ENCODE measurements at places on chromosomes 3 and 15. TPM values are rescaled to one million over a fixed set of nuclear protein-coding genes. Genes with fewer than 3 reads are reported as not detected.

The HEMK1 gene
- 47.5 TPM for total RNA-seq

The DET1 gene
- 2.3 TPM for total RNA-seq

The B3GNT5 gene
- total RNA-seq, result 7.1 TPM

The GALNT15 gene
- total RNA-seq, result not detected

The MTHFS gene
- total RNA-seq, result 20.3 TPM

DNA sequence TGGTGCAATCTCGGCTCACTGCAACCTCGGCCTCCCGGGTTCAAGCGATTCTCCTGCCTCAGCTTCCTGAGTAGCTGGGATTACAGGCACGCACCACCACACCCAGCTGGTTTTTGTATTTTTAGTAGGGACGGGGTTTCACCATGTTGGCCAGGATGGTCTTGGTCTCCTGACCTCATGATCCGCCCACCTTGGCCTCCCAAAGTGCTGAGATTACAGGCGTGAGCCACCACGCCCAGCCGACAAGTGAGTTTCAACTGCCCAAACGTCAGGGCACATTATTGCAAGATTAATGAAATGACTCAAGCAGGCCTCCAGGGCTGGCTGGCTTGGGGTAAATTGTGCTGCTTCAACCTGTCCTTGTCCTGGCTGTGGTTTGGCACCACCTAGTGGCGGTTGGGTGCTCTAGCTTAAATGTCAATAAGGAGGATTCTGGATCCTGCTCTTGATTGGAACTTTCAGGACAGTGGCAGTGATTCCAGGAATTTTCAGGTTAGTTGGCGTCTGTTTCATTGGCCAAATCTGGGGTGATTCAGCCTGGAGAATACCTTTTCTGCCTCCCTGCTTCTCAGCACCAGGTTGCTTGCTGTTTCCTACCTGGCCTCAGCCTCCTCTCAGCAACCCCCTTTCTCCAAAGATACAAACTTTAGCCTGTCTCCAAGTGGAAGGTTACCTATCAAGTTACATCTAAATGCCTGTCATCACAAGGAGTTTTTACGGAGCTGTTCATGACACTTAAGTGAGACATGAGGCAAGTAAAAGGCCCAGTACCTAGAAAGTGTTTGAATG, 32.4 kb upstream of the SACM1L start:
- no peaks in the 10 kb centered on the region for H3K36me3 ChIP-seq
- peak; percentile 94 for ATAC-seq
- H3K4me1 ChIP-seq, result peaks cover 15% of the 10 kb centered on the region
- no peak overlapping the region for H3K27ac ChIP-seq

DNA sequence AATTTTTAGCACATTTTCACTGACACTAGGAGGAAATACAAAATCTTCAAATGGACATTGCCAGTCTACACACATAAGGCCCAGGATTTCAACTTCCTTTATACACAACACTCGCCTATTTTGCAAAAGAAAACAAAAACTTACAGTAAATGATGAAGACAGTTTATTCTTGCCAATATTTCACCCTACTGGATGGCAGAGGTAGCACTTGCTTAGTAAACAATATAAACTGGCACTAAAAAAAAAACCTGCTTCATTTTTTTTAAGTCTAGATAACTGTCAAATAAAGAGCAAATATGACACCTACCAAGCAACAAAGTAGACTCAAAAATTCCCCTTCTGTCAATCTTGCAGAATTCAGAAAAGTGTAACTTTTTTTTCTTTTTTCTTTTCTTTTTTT, 204.0 kb downstream of the VPS13C start:
- peaks cover 49% of the 10 kb centered on the region for H3K36me3 ChIP-seq
- no peak overlapping the region for H3K4me3 ChIP-seq
- no peak for ATAC-seq
- no peak overlapping the region for H3K27ac ChIP-seq

DNA sequence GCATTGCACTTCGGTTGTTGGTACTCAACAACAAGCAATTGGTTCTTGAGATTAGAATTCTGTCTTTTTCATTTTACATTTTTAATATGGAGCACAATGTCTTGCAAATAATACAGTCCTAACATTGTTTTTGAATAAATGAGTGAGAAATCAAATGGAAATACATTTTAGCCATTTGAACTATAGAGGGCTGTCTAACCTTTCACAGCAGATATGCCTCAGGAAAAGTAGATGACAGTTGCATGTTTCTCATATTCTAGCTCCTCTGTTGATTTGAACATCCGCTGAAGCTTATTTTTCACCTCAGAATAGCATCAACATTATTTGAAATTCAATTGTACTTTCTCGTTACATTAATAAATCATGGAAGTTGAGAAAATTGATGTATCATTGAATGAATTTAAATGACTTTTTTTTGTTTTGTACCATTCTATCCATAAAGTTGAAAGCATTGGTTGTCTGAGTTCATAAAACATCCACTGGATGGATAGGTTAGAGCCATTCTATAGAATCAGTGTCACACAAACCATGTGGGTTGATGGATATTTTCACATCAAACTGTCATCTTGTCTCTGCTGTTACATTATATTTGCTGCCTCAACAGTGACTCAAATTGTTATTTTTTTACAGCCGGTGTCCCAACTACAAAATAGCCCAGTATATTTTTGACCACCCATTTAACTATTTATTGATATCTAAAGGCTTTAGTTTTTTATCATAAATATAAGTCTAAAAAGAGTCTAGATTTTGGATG, 928.3 kb downstream of the NSUN3 start:
- H3K27me3 ChIP-seq, result no peaks in the 10 kb centered on the region
- no peak overlapping the region for H3K4me3 ChIP-seq
- H3K27ac ChIP-seq, result no peak overlapping the region

GRCh38 chr15:58462547-58462946, 30.8 kb downstream of the LIPC start:
- no peak for ATAC-seq
- no peak overlapping the region for H3K4me3 ChIP-seq
- peaks cover 31% of the 10 kb centered on the region for H3K4me1 ChIP-seq
- peak overlapping the region; percentile 76 for H3K27ac ChIP-seq
- H3K36me3 ChIP-seq, result no peaks in the 10 kb centered on the region

DNA sequence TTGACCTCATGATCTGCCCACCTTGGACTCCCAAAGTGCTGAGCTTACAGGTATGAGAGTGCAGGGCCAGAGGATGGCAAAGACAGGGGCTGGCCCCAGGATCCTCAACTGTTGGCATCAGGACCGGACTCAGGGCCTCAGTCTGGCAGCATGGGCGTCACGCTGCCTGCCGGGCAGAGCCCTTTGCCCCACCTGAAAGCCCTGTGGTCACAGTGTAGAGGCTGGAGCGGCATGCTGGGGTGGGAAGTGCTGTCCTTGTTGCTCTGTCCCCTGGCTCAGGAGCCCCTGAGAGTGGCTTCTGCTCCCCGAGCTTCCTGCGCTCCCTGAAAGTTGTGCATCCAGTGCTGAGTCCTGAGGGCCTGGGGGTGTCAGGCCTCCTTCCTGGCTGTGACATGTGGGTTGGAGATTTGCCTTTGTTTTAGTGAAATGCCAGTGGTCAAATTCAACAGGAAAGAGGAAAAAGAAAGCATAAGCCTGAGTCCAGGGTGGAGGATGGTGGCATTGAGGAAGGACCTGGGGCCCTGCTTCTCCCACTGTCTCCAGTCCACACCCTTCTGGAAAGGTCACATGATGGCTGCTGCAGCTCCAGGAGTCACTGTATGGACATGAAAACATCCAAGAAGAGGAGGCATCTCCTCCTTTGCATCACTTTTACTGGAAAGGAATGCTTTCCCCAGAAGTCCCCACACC, 147.2 kb downstream of the OR4M2 start:
- H3K4me3 ChIP-seq, result no peak overlapping the region
- peaks cover 3% of the 10 kb centered on the region for H3K4me1 ChIP-seq
- ATAC-seq, result no peak

GRCh38 chr3:172115787-172116186, 76.4 kb downstream of the FNDC3B start:
- ATAC-seq, result no peak
- H3K36me3 ChIP-seq, result peaks cover 56% of the 10 kb centered on the region
- H3K27me3 ChIP-seq, result no peaks in the 10 kb centered on the region
- H3K4me1 ChIP-seq, result peaks cover 17% of the 10 kb centered on the region
- no peak overlapping the region for H3K27ac ChIP-seq

- H3K4me3 ChIP-seq, result no peak overlapping the region
- H3K36me3 ChIP-seq, result no peaks in the 10 kb centered on the region
- ATAC-seq, result no peak
Observed at GRCh38 chr15:91895051-91895450, 41.5 kb downstream of the SLCO3A1 start.

GRCh38 chr3:44136421-44136820, 105.3 kb upstream of the TOPAZ1 start:
- no peaks in the 10 kb centered on the region for H3K36me3 ChIP-seq
- H3K4me1 ChIP-seq, result no peaks in the 10 kb centered on the region
- H3K27ac ChIP-seq, result no peak overlapping the region
- peaks cover 19% of the 10 kb centered on the region for H3K27me3 ChIP-seq
- no peak overlapping the region for H3K4me3 ChIP-seq

DNA sequence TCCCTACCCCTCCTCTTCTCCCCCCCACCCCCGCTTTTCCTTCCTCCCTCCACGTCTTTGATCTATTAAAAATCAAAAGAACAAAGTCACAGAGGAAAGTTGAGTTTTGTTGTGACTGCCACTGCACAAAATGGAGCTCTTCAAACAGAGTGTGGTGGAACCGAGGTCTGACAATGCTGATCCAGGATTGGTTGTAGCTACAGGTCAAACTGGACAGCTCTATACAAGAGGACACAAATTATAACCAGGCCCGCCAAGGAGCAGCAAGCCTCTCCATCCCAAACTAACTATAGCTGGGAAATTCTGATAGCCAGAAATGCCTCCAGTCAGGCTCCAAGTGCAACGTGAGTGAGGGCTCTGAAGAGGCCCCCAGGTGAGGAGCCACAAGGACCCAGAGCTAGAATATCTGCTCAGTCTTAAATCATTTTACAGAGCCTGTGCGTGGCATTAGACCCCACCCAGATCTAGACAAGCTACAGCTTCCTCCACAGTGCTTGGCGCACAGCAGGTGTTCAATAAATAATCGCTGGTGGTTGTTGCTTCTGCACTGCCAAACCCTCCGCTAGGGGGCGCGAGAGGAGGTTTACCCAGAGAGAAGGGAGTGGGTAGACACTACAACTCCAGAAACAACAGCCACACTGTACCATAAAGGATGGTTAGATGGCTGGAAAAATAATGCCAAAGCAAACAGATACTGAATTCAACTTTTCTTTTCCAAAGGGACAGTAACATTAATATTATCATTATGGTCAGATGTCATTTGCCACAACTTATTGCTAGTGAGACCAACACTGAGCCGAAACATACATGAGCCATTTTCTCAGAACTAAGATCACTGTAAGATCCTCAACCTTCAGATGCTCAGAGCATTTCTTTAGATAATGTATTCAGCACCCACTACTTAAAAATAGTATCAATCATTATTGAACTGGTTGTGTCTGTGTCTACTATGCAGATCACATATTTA, 44.6 kb downstream of the ZIC4 start:
- no peak overlapping the region for H3K27ac ChIP-seq
- H3K4me1 ChIP-seq, result no peaks in the 10 kb centered on the region
- H3K36me3 ChIP-seq, result no peaks in the 10 kb centered on the region
- no peak overlapping the region for H3K4me3 ChIP-seq

DNA sequence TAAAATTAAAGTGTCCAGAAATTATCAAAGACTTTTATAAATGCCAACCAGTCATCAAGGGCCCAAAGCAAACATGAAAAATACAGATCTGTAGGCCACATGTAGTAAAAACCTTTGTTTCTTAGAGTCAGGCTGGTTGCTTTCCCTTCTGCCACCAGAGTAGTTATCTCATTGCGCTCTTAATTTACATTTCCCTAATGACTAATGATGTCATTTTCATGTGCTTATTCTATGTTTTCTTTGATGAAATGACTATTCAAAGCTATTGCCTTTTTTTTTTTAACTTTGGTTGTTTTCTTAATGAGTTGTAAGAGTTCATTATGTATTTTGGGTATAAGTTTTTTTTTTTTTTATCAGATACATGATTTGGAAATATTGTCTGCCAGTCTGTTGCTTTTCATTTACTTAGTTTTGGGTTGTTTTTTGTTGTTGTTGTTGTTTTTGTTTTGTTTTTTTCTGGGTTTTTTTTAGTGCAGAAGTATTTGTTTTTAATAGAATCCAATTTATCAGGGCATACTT, 140.6 kb downstream of the HCN4 start:
- ATAC-seq, result no peak
- no peak overlapping the region for H3K27ac ChIP-seq
- H3K36me3 ChIP-seq, result no peaks in the 10 kb centered on the region
- H3K4me3 ChIP-seq, result no peak overlapping the region
- no peaks in the 10 kb centered on the region for H3K27me3 ChIP-seq

DNA sequence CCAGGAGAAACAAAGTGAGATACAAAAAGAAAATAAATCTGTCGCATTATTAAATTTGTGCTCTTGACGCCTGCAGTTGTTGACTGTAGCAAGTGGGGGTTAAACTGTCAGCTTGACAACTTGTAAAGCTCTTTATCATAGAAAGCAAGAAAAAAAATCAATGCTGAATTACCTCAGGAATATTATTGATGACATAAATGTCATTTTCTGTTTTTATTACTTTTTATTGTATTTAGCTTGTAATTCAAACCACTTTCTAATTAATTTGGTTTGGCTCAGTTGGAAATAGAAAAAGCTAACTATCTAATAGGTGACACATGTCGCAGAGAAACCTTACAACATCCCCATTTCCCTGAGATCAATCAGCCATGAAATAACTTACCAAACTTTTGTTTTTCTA, 195.3 kb downstream of the CDIN1 start:
- H3K27ac ChIP-seq, result no peak overlapping the region
- H3K4me3 ChIP-seq, result no peak overlapping the region
- no peaks in the 10 kb centered on the region for H3K36me3 ChIP-seq
- ATAC-seq, result no peak

- H3K27ac ChIP-seq, result no peak overlapping the region
- ATAC-seq, result no peak
- H3K4me3 ChIP-seq, result no peak overlapping the region
- H3K27me3 ChIP-seq, result peaks cover 8% of the 10 kb centered on the region
Observed at GRCh38 chr3:25888892-25889524, 99.1 kb downstream of the OXSM start.

GRCh38 chr3:170054204-170054603, 16.4 kb downstream of the GPR160 start:
- no peak overlapping the region for H3K4me3 ChIP-seq
- H3K4me1 ChIP-seq, result peaks cover 32% of the 10 kb centered on the region
- no peak overlapping the region for H3K27ac ChIP-seq
- H3K36me3 ChIP-seq, result no peaks in the 10 kb centered on the region
- ATAC-seq, result no peak
- no peaks in the 10 kb centered on the region for H3K27me3 ChIP-seq

DNA sequence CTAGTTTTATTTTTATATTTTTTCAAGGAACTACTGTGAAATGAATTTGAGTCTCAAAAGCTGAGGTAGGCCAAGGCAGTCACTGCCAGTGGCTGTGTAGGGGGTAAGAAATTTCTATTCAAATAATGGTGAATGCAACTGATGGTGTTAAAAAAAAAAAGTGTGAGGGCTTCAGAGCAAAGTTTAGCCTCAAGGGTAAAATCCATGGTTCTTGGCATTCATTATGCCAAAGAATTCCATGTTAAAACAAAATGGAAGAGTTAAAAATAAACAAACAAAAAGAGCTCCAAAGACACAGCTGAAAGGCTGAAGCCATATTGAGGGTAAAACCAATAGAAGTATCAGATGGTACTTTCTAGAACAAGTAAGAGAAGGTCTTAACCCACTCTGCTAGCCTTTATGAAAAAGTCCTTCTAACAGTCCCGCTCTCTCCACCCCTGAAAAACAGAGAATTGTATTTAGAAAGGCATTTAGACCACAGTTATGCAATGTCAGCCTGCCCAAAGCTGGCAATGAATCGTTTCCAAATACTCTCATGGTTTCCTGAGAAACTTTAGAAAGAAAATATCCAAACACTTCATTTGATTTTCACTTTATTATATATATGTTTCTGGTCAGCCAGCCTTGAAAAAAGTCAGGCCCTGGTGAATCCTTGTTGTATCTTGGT, 158.4 kb upstream of the GMNC start:
- no peaks in the 10 kb centered on the region for H3K36me3 ChIP-seq
- no peak for ATAC-seq
- H3K27ac ChIP-seq, result no peak overlapping the region
- H3K4me3 ChIP-seq, result no peak overlapping the region
- H3K4me1 ChIP-seq, result no peaks in the 10 kb centered on the region

All from activated T-helper 17 cell treated with anti-CD3 and anti-CD28 coated beads, Interleukin-2, amount 50 U/mL, for 72 hours (primary cell).